Activated CD4-positive, alpha-beta memory T cell treated with anti-CD3 and anti-CD28 coated beads for 36 hours (primary cell): ENCODE measurements at places on chromosomes 7 and 10. TPM values are rescaled to one million over a fixed set of nuclear protein-coding genes. Genes with fewer than 3 reads are reported as not detected.

Gene CHST3
- total RNA-seq = 0.31 TPM

Gene RRP12
- 40.4 TPM for total RNA-seq

Gene PAPOLB
- not detected for total RNA-seq

Gene ATOH7
- total RNA-seq = not detected

Gene CFAP69
- 0.48 TPM for total RNA-seq

Gene NPTX2
- not detected for total RNA-seq

Gene KCTD7
- total RNA-seq = 7.4 TPM

Gene ENO4
- total RNA-seq = not detected

Gene LEP
- not detected for total RNA-seq

Gene RSBN1L
- 18.5 TPM for total RNA-seq

Gene SCART1
- 6.2 TPM for total RNA-seq

Gene CLDN3
- not detected for total RNA-seq

Gene CXCL12
- not detected for total RNA-seq

Gene C7orf57
- total RNA-seq = 0.90 TPM

Gene PLEKHS1
- total RNA-seq = not detected
